ENCODE measurements at places on chromosomes 1 and 21.

- DNase-seq, result no peak
Measured at GRCh38 chr1:191882870-191883269, 275.4 kb upstream of the RGS18 start.

- DNase-seq, result no peak
Measured at GRCh38 chr1:155934936-155935590, 850 bp upstream of the KHDC4 start.

DNA sequence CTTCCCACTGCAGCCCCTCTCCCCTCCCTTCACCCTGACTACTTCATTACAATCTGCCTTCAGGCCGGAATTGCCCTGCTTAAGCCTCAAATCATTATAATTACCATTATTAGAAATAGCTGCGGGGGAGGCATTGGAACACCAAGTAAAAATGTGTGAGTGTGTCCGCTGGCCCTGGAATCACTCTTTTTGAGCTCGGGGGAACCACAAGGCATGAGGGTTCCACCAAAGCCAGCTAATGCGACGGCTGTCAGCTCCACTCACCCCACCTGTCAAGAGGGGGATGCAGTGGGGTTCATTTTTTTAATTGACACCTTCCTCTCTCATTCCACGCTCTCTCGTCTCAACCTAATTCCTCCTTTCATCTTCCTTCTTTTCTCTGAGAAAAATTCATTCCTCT, 177.2 kb downstream of the PBX1 start:
- DNase-seq, result no peak

DNA sequence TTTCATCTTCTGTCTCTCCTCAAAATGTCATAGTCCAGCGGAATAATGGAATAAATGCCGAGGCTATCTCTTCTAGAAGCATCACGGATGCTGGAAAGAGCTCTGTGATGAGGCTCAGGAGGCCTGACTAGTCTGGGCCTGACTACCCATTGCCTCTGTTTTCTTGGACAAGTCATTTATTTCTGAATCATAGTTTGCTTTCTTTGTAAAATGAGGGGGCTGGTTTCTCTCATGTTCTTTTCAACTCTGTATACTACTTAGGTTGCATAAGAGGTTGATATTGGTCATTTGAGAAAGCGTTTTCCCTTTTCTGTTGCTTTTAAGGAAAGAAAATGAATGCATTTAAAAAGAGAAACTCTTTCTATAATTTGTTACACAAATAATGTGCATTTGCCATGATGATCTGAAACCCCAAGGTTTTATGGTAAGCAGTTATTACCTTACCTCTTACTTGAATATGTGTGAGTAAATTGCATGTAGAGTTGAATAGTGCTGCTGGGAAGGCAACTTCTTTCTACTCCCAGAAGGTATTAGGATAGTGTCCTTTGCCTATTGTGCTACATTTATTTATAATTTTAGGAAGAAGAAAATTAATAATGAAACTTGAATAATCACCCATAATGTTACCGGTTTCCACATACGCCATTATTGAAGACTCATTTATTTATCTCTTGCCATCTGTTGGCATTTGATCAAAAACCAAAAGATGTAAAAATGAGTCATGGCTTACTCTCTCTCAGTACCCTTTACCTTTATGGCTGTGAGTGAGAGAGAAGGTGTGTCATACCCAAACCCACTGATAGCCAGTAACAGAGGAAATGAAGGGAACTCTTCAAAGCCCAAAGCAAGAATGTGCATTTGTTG, 179.1 kb downstream of the FASLG start:
- DNase-seq, result no peak

GRCh38 chr1:184297244-184297750, 89.5 kb upstream of the C1orf21 start:
- no peak for DNase-seq

GRCh38 chr1:41919764-41920397, 1.2 kb upstream of the HIVEP3 start:
- no peak for DNase-seq

DNA sequence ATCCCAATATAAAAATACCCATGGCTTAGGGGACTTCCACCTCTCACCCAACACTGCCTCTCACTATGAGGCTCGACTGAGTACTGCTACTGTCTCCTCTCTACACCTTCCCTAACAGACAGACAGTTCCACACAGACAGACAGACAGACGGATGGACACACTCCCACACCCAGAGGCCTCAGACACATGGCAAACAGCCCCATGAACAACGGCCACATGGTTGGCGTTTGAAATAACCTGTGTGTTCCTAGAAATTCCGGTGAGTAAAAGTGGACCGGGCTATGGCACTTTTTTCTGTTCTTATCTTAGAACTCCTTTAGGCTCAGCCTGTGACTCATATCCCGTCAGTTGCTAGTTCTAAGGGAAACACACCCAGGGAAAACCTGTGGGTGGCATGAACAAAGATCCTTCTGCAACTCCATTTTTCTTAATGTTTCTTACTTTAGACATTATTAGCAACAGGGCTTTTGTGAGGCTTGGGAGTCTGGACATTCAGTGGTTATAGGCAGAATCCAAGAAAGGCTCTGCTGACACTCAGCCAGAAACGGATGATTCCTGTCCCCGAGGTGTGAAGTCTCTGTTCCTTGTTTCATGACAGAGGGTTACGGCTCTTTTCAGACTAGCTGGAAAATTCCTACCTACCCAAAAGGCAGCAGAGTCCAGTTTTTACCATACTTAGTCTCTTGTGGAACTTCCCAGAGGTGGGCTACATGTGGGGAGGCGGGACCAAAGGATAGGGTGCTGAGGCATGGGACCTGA, 90.5 kb upstream of the TLR5 start:
- DNase-seq, result no peak

DNA sequence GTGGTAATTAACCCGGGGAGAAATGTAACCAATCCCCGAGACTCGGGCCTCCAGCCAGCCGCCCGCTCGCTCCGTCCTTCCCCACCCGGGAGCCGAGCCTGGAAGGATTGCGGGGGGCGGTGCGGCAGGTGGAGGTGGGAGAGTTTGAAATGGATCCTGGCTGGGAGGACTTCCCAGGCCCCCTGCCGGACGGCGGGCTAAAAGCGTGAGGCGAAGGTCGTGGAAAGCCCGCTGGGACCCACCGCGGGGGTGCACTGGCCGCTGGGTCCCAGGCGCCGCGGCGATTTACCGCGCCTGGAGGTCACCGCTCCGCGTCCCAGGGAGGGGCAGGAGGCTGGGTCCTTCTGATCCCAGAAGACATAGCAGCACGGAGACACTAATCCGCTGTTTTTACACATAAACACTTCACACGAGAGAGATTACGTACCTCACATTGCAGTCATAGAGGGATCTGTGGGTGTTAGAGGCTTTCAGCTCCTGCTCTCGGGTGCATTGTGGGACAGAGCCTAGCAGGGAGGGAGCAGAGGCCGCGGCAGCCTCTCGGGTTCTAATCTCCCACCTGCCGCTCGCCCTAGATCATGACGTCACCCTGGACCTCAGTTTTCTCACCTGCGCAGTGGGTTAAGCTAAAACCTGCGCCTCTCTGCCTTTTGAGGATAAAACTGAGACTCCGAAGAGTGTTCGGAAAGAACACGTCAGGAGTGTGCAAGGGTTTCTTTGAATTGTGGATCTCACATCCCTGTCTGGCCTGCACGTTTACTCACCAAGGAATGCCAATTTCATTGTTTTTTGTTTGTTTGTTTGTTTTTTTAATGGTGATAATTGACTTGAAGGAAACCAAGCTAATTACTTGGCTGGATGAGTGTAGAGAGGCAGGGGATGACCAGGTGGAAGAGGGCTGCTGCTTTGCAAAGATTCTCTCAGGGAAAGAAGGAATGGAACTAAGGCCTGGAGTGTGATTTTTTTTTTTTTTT, 17.1 kb upstream of the TMEM9 start:
- DNase-seq, result no peak

- DNase-seq, result no peak
Measured at GRCh38 chr1:89499320-89499719, 25.3 kb upstream of the LRRC8B start.

DNA sequence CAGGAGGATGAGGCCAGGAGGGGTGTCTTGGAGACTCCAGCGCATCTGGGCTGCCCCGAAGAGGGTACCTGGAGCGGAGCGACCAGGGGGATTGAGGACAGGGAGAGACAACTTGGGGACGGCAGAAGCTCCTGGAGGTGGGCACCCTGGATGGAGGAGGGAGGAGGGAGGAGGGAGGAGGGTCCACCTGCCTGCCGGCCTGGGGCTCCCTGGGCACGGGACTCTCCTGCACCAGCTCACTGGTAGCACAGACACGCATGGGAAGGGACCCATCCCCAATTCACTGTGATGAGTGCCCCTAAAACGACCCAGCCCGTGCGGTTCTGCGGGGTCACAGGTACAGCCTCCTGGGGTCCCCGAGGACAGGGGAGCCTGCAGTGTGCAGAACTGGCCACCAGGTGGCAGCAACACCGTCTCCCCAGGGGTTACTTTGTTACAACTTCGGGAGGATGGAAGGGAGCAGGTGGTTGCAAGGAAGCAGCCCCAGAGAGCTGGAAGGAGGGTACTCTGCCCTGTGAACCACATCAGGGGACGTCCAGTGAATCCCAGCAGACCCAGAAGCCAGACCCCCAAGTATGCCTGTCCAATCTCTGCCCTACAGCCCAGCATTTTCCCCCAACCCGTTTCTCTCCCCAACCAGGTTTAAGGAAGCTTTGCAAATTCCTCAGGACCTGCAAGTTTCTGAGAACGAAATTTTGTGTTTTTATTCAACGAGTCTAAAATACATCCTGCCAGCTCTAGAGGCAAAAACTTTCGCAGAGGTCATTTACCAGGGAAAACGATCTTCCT, 482.4 kb downstream of the NPHP4 start:
- no peak for DNase-seq

DNA sequence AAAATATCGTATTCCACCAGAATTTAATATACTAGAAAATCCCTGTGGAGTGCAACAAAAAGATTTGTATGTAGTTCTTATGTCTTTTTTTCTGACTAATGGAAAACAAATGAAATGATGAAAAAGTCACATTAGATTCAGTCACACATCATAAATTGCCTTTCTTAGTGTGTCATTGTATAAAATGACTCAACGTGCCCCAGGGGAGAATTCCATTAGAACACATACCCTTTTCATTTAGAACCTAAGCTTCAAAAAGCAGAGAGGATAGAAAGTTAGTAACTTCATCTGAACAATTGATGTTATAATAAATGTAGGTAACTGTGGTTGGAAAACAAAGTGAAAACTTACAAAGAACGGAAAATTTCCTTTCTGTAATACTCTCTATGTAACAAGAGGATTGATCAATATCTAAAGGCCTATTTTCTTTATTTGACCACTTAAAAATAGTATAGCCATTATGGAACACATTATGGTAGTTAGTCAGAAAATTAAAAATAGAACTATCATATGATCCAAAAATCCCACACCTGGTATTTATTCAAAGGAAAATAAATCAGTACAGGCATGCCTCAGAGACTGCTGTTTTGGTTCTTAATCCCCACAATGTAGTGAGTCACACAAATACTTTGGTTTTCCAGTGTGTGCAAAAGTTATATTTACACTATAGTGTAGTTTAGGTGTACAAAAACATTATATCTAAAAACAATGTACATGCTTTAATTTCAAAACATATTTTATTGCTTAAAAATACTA, 1016.1 kb downstream of the KCNT2 start:
- DNase-seq, result no peak

GRCh38 chr21:36354918-36355680, 30.1 kb upstream of the CHAF1B start:
- DNase-seq, result no peak

GRCh38 chr21:41703857-41704501, 62.9 kb downstream of the RIPK4 start:
- no peak for DNase-seq

DNA sequence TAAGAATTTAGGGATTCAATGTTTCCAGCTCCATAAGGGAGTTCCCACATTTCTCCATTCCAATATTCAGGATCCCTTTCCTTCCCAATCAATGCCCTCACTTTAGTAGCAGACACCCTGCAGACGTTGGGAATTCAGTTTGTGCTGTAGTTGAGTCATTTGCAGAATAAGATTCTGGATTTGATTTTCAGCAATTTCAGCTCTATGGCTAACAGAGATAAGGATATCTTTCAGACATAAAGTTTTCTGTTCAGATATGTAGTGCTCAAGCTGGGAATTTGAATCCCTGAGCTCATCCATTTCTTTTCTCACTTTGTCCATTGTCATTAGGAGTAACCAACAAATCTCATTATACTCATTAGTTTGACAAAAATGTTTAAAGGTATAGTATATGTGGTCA, 13.1 kb downstream of the MPZL1 start:
- no peak for DNase-seq

GRCh38 chr1:163443863-163444262, 122.1 kb downstream of the NUF2 start:
- DNase-seq, result no peak

- no peak for DNase-seq
Measured at GRCh38 chr21:18614303-18614702, 210.7 kb upstream of the TMPRSS15 start.

DNA sequence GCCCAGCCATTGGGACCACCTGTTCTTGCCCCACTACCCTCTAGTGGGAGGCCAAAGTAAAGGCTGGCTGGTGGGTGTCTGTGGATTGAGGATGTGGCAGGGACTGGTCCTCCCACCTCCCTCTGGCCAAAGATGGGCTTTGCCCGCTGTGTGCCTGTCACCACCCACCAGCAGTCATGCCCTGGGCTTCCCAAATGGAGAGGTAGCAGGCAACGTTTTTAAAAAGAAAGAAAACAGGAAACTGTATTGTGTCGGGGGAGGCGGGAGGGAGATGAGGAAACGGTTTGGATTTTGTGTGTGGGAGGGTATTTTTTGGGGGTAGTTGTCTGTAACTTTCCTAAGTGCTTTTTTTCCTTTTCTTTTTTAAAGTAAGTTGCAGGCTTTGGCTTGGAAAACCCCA, 30.1 kb downstream of the SZRD1 start:
- no peak for DNase-seq

- DNase-seq, result no peak
Measured at GRCh38 chr1:111570781-111571181, 48.8 kb upstream of the RAP1A start.

- DNase-seq, result no peak
Measured at GRCh38 chr1:41573194-41573593, 88.7 kb upstream of the EDN2 start.

- DNase-seq, result no peak
Measured at GRCh38 chr1:214861615-214862014, 220.9 kb upstream of the KCNK2 start.

DNA sequence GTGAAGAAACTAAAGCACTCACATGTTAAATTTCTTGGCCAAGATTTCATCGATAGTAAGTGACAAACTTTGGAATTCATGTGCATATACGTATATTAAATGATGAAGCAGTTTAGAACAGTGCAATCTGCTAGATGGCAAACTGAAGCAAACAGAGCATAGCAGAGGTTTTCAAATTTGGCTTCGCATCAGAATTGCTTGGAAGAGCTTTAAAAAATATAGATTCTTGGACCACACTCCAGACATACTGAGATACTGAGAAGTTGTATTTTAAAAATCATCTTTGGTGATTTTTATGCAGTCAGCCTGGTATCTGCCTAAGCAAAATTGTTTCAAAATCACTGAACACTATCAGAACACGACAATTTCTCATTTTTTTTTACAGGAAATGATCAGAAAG, 709.2 kb downstream of the PLA2G4A start:
- DNase-seq, result no peak

DNA sequence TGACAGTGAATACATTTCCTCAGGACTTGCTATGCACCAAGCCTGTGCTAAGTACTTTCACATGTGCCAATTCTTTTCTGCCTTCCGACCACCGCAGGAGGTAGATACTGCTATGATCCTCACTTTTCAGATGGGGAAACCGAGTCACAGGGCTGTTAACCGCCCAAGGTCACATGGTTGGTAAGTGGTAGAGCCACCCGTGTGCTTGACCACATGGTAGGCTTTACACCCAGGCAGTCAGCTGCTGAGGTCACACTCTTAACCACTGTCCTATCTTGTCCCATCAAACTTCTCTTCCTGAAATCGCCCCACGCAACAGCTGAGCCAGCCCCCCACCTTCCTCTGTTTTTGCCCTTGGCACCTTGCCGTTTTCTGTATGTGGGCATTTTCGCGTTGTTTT, 31.0 kb upstream of the SDHB start:
- DNase-seq, result no peak
